ENCODE measurements at places on chromosomes 1 and 21. TPM values are rescaled to one million over a fixed set of nuclear protein-coding genes. Genes with fewer than 3 reads are reported as not detected.

Gene PLA2G4A
- total RNA-seq = 28.4 TPM

Gene TAS1R1
- not detected for total RNA-seq

Gene PTGS2
- 53.3 TPM for total RNA-seq

Gene TEKT2
- 0.09 TPM for total RNA-seq

Gene SAMD13
- 0.18 TPM for total RNA-seq

Gene CD2
- not detected for total RNA-seq

Gene TMEM269
- under 0.01 TPM for total RNA-seq

Data from smooth muscle cell of bladder (primary cell).